ENCODE measurements at places on chromosomes 4 and X.

DNA sequence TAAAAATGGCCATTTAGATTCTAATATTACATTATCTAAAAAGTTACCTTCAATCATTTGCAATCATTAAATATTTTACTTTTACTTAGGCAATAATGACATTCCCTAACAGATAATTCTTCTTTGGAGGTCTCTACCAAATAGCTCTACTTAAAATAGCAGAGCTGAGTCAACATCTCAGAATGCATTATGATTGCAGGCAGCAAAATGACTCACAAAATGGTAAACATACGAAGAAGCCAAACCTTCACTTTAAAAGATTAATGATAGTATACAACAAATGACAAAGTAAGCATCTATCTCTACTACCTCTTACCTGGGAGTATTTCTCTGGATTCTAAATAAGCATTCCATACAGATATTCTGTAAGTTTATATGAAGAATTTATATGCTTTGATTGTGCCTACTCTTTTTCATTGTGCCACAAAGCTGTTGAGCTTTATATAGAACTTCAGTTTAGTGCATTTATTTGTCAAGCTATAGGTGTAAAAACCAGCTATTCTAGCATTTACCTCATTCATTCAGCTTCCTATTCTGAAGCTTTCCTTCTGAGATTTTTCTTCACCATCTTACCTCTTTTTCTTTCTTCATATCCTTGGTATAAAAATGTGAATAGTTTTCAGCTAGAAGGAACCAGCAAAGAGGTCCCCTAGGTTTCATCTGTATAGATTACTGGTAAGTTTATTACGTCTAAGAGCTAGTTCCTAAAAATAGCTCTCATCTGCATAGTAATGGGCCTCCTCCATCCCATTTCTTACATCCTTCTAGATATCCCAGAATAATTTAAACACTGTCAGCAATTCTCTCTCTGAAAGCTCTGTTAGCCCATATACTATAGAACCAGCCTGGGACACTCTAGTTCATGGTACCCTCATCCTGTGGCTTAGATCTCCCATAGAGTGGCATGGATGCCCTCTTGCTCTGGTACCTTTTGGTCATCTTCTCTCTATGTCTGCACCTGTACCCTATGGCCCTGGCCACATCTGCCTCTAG lies 17.2 kb upstream of the SPCS3 start:
- DNase-seq: no peak

DNA sequence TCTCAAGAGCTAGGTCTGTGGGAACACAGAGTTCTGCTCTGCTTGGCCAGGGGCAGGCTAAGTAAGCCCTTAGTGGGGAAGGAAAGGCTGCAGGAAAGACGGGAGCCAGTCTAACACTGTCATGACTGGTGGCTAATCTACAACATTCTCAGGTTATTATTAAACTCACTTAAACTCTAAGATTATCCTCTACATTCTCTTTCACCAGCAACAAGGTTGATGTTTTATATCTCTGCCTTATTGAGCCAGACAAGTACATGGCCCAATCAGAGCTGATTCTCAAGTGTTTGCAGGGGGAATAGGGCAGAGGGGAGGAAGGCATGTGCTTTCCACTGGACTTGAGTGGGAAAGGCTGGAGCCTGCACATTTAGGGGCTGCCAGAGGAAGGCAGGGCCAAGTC lies 50.9 kb upstream of the FAM241A start:
- no peak for DNase-seq

DNA sequence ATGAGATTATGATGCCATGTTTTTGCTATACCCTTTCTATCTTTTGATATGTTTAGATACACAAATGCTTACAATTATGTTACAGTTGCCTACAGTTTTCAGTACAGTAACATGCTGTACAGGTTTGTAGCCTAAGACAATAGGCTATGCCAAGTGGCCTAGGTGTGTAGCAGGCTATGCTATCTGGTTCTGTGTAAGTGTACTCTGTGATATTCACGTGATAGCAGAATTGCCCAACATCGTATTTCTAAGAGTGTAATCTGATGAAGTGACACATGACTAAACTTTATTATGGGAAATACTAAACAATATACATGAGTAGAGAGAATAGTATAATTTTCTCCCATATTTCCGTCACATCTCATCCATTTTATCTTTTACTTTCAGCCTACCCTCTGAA lies 97.0 kb downstream of the CLDN22 start:
- no peak for DNase-seq

- DNase-seq: no peak
Measured at GRCh38 chr4:2878346-2878745, 34.7 kb downstream of the ADD1 start.

GRCh38 chr4:4647041-4647440 lies 105.2 kb upstream of the STX18 start:
- DNase-seq: no peak

DNA sequence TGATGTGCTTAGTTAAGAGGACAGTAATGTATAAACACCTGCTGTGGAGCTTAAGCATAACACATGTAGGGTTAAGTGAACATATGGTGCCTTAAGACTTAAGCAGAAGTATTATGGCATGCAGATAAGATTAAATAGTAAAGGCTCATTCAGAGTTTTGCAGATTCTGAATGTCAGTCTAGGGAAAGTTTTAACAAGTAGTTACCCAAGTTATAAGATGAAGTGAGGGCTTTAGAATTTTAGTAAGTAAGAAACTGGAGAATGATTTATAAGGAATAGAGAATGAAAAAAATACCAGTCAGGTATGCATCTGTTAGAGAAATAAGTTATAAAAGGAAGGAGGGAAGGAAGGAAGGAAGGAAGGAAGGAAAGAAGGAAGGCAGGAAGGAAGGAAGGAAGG lies 902.1 kb downstream of the TRAM1L1 start:
- no peak for DNase-seq

DNA sequence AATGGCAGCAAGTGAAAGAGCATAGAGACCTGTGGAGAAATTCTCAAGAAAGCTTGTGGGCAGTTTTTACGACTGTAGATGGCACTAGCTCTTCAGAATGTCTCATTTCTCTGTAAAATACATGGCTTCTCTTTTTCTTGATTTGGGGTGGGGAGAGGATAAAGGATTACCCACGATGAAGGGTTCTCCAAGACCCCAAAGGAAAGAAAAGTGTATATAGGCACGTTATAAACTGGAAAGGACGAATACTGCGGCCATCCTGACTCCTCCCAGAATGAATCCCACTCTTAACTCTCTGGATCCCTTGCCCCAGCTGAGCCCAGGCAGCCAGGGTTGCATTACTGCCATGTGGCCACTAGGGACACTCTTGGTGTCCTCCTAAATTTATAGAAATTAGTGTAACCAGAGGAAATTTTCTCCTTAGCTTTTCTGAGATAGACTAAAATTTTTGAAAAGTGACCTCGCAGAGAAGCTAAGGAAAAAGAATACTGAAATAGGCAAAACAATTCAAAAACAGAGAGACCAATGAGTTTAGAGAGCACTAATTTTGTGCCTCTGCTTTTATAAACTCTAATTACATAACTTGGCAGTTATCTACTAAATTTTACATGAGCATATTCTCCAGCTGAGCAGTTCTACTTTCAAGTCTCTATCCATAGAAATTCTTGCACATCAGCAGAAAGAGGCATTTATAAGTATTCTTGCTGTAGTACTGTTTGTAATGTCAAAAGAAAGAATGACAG lies 37.8 kb upstream of the PCDH19 start:
- peak; percentile 17 for DNase-seq

DNA sequence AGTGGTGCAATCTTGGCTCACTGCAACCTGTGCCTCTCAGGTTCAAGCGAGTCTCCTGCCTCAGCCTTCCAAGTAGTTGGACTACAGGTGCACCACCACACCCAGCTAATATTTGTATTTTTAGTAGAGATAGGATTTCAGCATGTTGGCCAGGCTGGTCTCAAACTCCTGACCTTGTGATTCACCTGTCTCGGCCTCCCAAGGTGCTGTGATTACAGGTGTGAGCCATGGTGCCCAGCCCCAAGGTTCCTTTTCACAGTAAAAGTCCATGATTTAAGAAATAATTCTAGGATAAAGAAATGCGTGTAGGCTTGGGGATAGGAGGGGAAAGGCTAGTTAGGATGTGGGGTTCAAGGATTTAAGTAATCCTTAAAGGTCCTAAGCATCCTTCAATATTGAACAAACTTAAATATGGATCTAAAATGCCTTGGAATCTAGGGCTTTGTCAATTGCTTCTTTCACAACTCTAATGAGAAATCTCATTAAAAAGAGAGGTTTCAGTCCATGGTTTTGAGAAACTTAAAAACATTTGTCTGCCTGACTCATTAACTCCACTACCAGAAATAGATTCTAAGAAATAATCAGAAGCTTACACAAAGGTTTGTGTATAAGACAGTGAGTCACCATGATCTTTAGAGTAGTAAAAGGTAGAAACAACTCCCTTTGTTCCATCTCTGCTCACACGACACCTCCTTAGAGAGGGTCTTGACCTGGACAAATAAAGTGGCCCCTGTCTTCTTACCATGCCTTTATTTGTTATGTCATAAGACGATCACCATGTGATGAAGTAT lies 203.2 kb downstream of the PTTG2 start:
- DNase-seq: peak; percentile 37

- DNase-seq: no peak
Measured at GRCh38 chrX:11688201-11688600, 22.5 kb upstream of the ARHGAP6 start.

- DNase-seq: no peak
Measured at GRCh38 chr4:128688846-128689437, 120.6 kb upstream of the JADE1 start.

DNA sequence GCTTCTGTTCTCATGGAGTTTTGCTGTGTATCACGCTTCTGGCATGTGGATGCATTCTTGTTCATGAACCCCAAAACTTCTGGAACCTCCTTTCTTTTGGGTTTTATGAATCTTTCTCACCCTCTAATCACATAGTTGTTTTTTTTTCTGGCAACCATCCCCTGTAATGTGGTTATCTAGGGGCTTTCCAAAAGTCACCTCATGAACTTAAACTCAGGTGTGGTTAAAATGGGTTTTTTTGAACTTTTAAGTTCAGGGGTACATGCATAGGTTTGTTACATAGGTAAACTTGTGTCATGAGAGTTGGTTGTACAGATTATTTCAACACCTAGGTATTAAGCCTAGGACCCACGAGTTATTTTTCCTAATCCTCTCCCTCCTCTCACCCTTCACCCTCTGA lies 1099.4 kb upstream of the SLIT2 start:
- DNase-seq: no peak

- peak; percentile 89 for DNase-seq
Measured at GRCh38 chr4:147799986-147800555, 68.2 kb downstream of the ARHGAP10 start.

DNA sequence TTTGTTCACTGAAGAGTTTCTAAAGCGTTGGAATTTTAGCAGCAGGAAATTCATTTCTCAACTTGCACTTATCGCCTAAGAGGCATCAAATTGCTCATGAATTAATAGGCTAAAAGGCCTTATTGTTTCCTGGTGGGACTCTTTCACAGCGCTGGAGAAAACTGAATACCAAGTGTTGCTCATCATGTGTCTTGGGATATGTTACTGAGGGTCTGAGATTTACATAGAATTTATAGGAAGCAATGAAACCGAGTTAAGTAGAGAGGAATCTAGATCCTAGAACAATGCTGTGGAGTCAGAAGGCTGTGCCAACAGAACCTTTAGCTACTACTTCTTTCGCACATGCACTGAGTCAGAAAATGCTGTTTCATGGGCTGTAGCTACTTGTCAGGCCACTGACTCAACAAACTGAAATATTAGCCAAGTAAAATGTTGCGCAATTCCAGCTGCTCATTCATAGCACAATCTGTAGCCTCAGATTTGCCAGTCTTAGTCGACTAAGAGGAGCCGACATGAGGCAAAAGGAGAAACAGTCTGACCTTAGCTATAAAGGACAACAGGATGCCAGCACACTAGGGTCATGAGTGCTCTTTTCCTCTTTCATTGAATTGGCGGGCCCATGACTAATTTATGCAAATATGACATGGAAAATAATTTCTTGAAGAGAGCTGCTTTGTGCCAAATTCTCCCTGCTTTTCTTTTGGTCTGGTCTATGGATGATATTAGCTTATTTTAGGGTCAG lies 35.9 kb upstream of the CXCL8 start:
- peak; percentile 75 for DNase-seq

DNA sequence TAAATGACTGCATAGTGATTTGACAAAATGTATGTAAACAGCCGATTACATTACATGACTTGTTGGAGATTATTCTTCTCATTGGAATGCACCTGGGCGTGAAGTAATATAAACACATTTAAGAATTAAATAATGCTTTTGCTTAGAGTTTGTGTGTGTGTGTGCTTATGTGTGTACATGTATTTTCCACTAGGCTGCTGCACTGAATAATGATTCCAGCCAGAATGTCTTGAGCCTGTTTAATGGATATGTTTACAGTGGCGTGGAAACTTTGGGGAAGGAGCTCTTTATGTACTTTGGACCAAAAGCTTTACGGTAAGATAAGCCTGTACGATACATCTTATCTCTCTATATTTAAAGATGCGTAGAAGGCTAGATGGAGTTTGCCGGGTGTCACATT lies 12.6 kb downstream of the NEIL3 start:
- DNase-seq: no peak

DNA sequence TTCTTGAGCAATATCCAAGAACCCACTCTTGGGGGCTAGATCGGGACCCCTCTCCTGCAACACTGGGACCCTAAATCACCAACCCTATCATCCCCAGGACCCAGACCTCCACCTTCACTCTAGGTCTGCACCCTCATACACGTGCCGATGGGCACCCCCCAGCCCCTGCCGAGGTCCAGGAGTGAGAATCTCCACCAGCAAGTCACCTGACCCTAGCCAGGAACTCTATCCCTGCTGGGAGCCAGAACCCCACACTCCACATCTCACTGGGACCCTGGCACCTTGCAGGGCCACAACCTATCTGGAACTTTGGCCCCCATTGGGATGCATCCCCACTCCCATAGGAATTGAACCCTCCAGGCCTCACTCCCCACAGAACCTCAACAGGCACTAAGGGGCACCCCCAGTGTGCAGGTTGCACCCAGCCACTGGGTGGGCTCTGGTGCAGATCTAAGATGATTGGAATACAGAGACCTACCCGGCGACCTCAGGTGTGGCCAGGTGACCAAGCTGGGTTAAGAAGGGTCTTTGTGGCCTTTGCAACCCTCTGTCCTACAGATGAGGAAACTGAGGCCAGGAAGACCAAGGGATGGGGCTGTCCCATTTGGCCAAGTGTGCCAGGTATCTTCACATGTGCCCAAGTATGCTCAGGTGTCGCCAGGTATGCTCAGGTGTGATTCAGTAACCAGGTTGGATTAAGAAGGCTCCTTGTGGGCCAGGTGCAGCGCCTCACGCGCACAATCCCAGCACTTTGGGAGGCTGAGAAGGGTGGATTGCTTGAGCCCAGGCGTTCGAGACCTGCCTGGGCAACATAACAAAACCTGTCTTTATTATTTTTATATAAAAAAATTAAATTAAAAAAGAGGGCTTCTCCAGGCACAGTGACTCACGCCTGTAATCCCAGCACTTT lies 3.1 kb upstream of the DHRSX start:
- DNase-seq: no peak

DNA sequence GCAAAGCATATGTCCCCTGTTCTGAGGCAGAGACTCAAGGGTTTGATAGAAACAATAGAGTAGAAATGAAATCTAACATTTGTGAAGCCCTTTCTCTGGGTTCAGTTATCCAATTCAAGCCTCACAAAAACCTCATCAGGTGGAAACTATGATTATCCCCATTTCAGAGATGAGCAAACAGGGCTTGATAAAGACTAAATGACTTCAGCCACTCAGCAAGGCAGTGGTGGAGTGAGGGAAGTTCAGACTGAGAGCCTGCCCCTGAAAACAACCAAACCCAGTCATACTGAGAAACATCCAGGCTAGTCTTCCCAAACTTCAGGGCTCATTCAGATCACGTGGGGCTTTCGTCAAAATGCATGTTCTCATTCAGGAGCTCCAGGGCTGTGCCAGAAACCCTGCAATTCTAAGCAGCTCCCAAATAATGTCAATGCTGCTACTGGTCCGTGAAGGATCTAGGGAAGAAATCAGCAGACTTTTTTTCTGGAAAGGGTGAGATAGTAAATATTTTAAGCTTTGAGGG lies 109.6 kb upstream of the KIT start:
- peak; percentile 4 for DNase-seq

Measured in activated CD4-positive, alpha-beta T cell treated with anti-CD3 and anti-CD28 coated beads, Interleukin-2, Interleukin-6, amounts not matched to agents 100 ng/mL and 50 ng/mL, durations not matched to agents 16 hours and 8 hours (primary cell).